ENCODE measurements at places on chromosomes 5 and 9.

DNA sequence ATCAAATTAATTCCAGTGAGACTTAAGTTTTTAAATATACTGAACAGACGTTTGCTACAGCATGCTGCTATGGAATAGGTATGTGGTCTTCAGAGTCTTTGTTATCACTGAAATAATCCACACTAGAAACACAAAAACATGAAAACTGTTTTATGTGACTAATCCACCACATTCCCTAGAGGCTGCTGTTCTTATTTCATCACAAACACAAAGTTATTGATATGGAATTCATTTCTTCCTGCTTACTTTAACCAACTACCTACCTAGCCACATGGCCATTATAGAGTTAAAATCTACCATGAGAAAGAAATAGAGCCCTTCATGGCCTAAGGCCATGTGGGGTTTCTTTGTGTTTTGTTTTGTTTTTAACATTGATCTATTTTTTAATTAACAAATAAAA is 232.3 kb upstream of the PTGER4 start:
- no peak for DNase-seq

DNA sequence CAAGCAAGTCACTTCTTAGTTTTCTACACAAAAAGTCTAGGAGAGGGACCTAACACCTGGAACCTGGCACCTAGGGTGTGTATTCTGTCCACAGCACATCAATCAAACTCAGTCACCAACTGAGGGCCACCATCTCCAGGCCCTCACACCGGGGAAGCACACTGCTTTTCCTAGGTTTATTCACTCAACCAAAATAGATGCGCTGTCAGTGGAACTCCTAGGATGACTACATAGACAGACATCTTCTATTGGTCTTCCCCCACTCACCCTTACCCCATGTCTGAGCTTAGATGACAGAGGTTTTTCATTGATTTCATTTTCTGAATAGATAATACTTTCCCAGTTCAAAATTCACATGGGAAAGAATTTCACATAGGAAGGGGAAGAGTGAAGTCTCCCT is 59.2 kb downstream of the RNF130 start:
- DNase-seq: no peak

DNA sequence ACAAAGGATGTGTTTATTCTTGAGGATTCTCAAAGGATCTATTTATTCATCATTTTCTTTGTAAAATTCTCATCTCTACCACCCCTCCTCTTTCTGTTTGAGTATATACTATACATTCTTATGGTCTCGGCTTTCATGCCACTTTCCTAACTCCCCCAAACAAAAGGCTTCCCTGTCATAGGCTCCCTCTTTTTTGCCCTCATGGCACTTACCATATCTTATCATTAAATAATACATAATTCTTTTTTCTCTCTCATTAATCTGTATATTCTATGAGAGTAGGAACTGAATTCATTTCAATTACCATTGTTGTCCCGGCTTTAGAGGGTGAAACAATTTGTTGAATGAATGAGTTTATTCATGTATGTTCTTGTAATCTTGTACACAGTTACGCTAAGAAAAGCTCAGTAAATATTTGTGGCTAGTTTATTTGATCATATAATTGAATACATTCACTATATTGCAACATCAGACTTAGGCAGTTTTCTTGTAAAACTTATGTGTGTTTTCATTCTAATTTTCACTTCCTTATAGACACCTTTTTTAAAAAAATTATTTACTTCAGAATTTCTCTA is 254.6 kb downstream of the EDIL3 start:
- no peak for DNase-seq

DNA sequence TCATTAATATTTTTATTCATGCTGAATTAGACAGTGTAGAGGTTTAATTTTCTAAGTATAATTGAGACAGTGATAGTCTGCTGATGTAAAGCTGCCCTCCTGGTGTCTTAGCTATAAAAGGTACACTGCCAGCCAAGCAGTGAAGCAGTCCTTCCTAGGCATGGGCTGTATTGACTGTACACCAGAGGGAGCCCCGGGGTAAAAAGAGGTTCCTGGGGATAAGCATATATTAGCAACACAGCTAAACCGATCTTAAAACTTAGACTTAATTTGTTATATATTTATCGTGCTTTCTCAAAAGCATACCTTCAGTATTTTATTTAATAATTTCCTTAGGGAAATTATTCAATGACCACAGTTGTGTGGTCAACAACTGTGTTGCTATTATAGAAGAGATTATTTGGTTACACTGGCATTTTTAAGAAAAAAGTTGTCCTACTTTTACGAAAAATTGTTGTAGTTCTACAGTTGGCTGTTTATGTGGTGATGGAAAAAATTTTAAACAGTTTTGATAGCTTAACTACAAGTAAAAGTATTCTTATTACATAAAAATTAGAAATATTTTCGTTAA is 68.8 kb downstream of the ELL2 start:
- no peak for DNase-seq

- DNase-seq: peak; percentile 22
These were observed 114.4 kb upstream of the DMRTA1 start for GRCh38 chr9:22332202-22332601.

DNA sequence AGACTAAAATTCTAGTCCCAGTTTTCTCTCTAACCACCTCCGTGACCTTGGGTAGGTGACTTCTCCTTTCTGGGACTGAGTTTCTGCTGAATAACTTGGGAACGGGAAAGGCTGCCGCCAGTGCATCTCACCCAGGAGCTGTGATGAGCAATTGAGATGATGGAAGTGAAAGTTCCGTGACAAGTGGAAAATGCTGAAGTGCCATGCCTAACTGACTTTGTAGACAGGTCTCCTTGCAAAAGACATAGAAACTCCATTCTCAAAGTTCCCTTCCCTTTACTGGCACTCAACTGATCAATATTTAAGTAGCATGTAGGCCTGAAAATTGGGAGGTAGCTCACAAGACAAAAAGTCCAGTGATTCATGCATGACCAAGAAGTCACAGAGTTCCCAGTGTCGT is 6.3 kb upstream of the ADAM19 start:
- DNase-seq: no peak
